Inflammatory macrophage (primary cell): ENCODE measurements at places on chromosomes 7 and 10.
A peak's percentile ranks its signal among the peaks of the same experiment; 100 is the strongest.

GRCh38 chr10:78596556-78596955 is 472.2 kb upstream of the ZMIZ1 start:
- DNase-seq: no peak

- DNase-seq: no peak
Measured at GRCh38 chr10:55491712-55492111, 690.7 kb upstream of the PCDH15 start.

- DNase-seq: no peak
Measured at GRCh38 chr10:126458466-126458865, 70.2 kb upstream of the ADAM12 start.

GRCh38 chr10:95391581-95392216 is 100.9 kb upstream of the PDLIM1 start:
- DNase-seq: no peak

- no peak for DNase-seq
Measured at GRCh38 chr7:149794661-149795060, 21.3 kb upstream of the ZNF467 start.

- peak; percentile 94 for DNase-seq
Measured at GRCh38 chr7:139731802-139732470, 45.9 kb downstream of the HIPK2 start.

GRCh38 chr7:14252458-14252857 is 263.0 kb upstream of the ETV1 start:
- no peak for DNase-seq

DNA sequence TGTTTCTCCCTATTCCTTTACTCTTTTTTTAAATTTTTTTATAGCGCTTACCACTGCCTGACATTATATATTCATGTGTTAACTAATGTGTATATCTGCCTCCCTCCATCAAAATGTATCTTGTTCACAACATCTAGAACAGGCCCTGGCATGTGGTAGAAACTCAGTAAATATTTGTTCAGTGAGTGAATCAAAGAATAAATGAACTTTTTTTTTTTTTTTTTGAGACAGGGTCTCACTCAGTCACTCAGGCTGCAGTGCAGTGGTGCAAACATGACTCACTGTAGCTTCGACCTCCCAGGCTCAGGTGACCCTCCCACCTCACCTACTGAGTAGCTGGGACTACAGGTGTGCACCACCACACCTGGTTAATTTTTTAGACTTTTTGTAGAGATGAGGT is 7.5 kb upstream of the CALD1 start:
- no peak for DNase-seq

DNA sequence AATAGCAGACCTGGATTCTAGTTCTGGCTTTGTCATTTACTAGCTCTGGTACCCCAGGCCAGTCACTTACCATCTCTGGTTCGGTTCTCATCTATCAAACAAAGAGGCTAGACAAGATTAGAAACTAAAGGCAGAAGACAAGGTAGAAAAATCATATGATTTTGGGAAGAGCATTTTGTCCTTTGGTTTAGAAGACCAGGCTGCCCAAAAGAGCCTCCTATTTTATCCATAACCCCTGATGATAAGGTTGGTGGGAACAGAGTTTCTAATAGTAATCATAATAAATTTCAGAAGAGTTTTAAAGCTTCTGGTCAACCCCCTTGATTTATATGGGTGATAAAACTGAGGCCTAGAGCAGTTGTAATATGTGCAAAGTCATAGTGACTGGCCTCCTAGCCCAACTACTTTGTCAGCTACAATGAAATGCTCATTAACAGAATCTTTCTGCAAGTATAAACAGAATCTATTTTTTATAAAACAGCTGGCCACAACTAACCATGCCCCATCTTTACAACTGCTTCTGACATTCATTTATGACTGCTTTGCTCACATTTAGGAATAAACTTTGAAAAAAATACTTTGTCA is 23.4 kb downstream of the COX15 start:
- DNase-seq: no peak

DNA sequence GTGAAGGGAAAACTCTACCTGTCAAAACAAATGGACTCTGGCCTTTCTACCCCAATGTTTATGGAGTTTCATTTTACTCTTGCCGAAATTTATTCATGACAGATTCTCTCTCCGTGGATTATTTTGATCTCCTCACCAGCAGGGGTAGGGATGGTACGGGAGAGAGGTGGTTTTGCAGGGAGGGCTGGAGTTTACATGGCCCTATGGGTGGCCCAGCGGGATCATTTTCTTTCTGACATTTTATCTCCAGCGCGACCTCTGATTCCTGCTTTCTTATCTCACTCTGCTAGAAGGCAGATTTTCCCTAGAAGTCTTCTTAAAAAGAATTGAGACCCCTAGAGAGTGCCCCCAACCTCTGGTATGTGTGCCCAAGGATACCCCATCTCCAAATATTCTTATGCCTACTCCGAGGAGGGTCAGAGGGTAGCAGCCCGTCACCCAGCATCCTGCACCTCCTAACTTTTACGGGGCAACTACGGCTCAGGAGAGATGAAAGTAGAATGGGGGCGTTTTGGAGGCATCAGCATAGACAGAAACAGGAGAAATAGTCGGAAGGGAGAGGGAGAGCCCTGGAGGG is 10.1 kb upstream of the GATA3 start:
- no peak for DNase-seq

DNA sequence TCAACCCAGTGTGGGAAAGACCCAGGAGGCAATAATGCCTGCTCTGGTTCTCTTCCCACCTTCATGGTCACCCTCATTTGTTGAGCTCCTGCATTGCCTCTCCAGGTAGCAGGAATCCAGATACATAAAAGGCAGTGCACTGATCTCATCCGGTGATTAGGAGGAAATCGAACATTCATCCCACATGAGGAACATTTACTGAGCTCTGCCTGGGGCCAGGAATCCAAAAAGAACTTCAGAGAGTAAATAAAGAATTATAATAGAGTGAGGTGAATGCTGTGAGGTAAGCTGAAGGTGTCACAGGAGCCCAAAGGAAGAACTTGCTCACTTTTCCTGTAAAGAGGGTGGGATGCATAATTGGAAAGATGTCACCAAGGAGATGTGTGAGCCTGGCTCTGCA is 121.2 kb downstream of the RALA start:
- DNase-seq: no peak

DNA sequence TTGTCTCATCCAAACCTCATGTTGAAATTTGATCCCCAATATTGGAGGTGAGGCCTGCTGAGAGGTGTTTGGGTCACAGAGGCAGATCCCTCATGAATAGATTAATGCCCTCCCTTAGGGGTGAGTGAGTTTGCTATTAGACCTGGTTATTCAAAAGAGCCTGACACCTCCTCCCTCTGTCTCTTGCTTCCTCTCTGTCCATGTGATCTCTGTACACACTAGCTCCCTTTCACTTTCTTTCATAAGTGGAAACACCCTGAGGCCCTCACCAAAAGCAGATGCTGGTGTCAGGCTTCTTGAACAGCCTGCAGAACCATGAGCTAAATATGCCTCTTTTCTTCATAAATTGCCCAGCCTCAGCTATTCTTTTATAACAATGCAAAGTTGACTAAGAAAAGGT is 447.1 kb downstream of the MDFIC start:
- DNase-seq: no peak

DNA sequence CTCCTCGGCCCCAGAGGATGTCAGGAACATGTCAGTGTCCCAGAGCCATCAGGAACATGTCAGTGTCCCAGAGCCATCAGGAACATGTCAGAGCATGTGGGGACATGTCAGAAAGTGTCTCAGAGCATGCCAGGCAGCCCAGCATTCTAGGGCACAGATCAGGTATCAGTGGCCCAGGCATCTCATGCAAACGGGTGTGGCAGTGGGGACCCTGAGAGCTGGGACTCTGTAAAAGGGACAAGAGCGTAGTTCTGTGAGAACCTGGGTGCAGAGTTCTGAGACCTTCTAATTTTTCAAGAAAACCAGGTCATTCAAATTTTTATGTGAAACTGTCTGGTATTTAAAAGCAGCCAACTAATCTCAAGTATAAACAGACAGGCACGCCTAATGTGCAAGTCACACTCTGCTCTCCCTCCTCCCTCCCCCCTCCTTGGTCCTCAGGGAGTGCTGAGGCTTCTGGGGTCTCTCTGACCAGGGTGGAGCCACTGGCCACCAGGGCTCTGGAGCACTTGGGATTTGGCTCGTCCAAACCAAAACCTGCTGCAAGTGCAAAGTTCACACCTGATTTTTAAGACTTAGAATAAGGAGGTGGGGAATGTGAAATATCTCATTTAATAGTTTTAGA is 64.6 kb downstream of the ALOX5 start:
- DNase-seq: no peak

DNA sequence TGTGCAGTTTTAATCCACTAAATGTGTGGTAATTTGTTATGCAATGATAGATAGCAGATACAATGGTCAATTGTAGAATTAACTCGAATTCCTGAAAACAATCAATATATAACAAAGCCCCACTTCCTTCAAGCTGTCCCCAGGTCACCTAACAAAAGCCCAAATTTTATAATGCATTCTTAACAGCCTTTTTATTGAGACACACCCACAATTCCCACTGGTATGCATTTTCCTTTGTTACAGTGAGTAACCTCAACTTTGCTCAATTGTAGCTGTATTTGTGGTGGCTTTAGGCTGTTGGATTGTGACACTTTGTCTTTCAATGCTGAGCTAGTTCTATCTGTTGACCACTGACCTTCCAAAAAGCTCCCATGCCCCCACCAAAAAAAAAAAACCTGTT is 279.8 kb upstream of the CACNA2D1 start:
- DNase-seq: no peak

- DNase-seq: no peak
Measured at GRCh38 chr10:69634759-69635425, 4.8 kb downstream of the FAM241B start.

DNA sequence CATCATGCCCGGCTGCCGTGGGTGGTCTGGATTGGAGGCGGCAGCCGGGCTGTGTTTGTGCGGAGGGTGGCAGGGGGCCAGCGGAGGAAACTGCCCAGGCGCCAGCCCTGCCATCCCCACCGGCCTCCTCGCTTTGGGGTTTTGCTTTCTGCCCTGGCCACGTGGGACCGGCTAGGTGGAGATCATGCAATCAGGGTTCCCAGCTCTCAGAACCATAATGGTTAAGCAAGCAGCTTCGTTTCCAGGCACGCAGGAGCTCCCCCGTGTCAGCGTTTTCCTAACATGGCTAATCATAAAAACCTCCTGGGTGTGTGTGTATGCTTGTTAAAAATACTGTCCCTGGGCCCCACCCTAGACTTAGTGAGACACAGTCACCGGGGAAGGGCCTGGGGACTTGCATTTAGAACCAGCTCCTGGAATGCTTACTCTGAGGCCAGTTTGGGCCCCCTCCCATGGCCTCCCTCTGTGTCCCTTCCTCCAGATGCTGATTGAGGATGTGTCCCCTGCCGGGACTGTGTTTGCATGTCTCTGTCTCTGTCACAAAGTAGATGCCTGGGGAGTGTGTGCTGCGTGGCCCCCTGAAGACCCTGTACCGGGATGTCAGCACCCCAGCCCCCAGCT is 119.3 kb downstream of the CUX1 start:
- no peak for DNase-seq

- no peak for DNase-seq
Measured at GRCh38 chr10:77889277-77889903, 37.2 kb downstream of the DLG5 start.

DNA sequence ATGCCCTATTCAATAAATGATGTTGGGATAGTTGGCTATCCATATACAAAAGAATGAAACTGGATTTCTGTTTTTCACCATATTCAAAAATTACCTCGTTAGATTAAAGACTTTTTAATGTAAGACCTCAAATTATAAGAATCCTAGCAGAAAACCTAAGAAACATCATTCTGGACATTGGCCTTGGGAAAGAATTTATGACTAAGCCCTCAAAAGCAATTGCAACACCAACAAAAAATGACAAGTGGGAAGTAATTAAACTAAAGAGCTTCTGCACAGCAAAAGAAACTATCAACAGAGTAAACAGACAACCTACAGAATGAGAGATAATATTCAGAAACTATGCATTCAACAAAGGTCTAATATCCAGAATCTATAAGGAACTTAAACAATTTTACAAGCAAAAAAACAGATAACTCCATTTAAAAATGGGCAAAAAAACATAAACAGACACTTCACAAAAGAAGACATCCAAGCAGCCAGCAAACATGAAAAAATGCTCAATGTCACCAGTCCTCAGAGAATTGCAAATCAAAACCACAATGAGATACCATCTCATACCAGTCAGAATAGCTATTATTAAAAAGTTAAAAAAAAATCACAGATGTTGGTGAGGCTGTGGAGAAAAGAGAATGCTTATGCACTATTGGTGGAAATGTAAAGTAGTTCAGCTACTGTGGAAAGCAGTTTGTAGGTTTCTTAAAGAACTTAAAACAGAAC is 309.8 kb downstream of the AHR start:
- DNase-seq: peak; percentile 45

- DNase-seq: no peak
Measured at GRCh38 chr10:72085864-72086465, 2.4 kb downstream of the SPOCK2 start.

- no peak for DNase-seq
Measured at GRCh38 chr7:69440976-69441375, 157.3 kb upstream of the AUTS2 start.

GRCh38 chr10:32795598-32796183 is 162.3 kb downstream of the ITGB1 start:
- DNase-seq: peak; percentile 33

GRCh38 chr7:29561271-29561670 is 2.4 kb upstream of the PRR15 start:
- peak; percentile 48 for DNase-seq

- no peak for DNase-seq
Measured at GRCh38 chr7:21140622-21141021, 287.3 kb upstream of the SP4 start.

DNA sequence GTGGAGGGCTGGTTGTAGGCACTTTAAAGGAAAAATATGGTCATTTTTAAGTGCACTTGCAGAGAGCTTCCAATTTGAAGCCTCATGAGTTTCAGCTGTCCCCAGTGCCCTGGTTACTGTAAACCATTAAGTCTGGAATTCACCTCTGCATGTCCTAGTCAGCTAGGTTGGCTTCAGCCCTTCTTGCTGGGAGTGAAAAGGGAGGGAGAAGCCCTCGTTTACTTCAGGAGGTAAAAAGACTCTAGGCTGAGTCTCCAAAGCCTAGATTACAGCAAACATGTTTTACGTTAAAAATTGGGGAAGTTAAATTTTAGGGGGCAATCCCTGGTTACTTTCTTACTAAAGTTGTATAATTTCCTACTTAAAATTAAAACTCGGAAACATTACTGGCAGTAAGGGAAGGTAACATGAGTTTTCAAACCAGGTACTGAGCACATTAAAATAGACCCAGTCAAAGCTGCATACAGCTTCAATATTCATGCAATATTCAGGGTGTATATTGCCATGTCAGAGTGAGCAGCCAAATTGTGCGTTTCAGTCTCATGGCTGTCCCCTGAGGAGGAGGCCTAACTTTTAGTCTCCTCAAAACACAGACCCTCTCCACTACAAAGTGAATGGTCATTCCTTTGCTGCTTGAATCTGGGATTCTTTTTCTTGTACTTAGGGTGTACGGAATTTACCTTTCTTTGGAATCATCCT is 156.7 kb downstream of the PRKG1 start:
- DNase-seq: no peak
